ENCODE measurements at places on chromosomes 1 and 21.

GRCh38 chr1:92411511-92411910 is 75.2 kb downstream of the GFI1 start:
- DNase-seq: no peak

GRCh38 chr1:91121366-91121765 is 99.5 kb upstream of the ZNF644 start:
- no peak for DNase-seq

DNA sequence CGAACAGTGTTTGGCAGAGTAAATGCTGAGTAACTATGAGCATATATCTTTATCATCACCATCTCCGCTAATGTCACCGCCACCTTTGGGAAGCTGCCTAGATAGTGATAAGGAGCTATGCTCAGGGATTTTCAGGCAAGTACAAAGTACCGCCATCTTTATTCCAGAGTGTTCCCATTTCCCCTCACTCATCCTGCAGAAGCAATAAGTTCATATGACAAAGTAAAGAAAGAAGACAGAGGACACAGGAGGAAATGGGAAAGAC is 89.6 kb downstream of the TGFBR3 start:
- no peak for DNase-seq

- no peak for DNase-seq
Measured at GRCh38 chr1:20819818-20820217, 32.7 kb upstream of the HP1BP3 start.

DNA sequence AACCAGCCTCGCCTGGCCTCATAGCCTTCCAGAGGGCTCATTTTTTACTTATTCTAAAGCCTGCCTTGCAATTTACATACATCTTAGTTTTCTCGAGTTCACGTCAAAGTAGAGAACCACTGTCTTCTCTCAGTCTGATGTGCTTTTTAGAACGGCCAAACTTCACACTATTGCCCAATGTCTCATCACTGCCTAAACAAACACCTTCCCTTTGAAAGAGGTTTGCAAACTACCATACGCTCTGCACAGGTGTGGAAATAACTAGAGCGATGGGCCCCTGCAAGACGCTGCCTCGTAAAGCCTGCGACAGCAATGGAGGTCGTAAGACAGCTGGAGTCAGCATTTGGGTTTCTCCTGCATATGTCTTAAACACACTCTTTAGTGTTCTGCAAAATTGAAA is 22.6 kb downstream of the PRDM15 start:
- no peak for DNase-seq

Data from HAP-1 (cell line).